ENCODE measurements at places on chromosomes 11 and 22.

DNA sequence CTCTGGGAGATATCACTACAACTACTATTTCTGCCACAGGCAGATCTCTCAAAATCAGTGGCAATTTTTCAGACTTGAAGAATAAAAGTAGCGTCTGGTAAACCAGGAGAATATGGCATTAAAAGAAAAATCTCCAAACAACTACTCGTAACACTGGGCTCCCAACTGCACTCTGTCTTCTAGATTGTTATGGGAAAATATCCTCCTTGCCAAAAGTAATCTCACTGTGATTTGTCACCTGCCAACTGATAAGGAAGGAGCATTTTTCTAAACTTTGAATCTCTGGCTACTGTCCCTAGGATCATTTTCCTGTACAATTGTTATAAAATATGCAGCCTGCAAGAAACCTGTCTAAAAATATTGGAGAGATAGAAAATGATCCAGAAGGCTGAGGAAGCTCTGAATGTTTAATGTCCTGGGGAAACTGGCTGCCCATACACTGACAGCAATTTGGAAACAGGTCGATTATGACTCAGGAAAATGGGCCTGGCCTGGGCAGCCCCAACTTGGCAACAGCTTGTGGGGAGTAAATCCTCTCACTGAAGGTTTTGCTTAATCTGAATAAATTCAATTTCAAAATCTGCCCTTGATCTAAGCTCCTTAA lies 90.5 kb upstream of the DBX1 start:
- no peak for DNase-seq

- no peak for DNase-seq
These were observed 116.9 kb downstream of the SIK3 start for GRCh38 chr11:116981266-116981885.

DNA sequence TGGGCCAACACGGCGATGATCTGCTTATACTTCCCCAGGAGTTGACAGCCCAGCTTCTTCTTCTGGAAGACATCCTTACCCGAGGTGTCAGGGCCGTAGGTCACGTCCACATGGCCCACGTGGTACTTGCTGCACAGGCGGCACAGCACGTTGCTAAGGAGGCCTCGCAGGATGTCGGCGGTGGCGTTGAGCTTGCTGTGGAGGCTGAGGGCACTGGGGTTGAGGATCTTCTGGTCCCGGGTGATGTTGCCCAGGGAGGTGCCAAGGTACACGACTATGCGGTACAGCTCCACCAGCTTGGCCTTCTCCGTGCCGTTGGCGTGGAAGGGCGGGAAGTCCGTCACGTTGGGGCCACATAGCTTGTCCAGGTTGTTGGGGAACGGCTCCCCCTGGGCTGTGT lies 2.9 kb downstream of the LIF start:
- no peak for DNase-seq

DNA sequence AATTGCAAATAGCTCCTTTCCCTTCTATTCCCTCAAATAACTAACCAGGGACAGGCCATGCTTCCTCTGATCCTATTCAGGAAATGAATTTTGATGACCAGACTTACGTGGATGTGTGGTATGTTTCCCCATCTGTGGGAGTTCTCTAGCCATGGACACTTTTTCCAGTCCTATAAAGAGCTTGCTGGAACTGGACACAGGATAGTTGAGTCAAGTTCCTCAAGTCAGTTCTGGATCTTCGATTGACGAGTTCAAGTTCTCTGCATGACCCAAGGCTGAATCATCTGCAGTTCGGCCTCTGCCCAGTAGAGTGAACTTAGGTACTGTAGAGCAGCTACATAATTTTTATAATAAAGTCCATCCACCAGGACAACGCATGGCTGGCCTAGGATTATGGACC lies 52.7 kb upstream of the CCND1 start:
- no peak for DNase-seq

- no peak for DNase-seq
These were observed 12.3 kb downstream of the AMOTL1 start for GRCh38 chr11:94780432-94780831.

GRCh38 chr11:38791346-38791961 lies 2193.4 kb upstream of the RAG2 start:
- DNase-seq, result no peak

- no peak for DNase-seq
These were observed 46.2 kb downstream of the FLRT1 start for GRCh38 chr11:64081745-64082442.

DNA sequence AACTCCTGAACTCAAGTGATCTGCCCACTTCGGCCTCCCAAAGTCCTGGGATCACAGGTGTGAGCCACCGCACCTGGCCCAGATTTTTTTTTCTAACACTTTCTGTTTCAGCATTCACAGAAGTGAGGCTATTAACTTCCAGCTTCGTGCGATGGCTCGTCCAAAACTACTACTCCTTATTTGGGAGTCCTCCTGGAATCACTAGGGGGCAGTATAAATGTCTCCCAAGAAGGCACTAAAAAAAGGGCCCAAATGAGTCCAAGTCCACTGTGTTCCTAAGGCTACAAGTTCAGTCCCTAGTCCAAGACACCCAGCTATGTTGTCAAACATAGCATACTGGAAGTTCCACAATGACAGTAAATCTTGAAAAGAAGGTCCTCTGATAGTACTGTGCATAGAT lies 63.2 kb upstream of the BIRC3 start:
- DNase-seq, result no peak

DNA sequence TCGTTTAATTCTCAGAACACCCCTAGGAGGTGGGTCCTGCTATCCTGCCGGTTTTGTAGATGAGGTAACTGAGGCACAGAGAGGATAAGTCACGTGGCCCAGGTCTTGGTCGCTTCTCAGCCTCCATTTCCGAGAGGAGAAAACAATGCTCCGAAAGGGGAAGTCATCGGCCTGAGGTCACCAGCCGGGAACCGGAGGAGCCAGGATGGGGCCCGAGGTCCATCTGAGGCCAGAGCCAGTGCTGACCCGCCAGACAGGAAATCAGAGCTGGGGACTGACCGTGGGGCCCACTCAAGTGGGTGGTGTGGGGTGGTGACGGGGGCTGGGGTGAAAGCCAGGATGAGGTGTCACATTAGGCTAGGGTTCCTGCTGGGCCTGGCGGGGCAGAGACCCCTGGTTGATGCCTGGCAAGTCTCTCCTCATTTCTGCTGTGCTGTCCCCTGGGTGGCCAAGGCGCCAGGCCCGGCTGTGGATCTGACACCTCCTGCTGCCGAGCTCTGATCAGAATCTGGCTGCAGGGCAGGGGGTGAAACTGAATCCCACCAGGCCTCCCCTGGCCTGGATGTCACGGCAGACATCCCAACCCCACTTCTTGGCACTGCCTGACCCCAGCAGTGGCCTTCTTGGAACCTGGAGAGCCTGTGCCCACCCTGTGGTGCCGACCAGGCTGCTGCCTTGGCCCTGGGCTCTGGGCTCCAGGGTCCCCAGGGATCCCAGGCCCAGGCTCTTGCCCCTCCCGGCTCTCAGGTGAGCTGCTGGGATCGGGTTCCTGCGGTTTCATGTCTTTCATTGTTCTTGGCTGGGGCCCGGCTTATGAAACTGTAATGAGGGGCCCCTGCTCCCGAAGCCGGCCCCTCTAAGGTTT lies 12.0 kb downstream of the TRIOBP start:
- no peak for DNase-seq

- peak; percentile 26 for DNase-seq
These were observed 3.1 kb downstream of the CERK start for GRCh38 chr22:46734830-46735453.

GRCh38 chr11:131792243-131792642 lies 421.8 kb downstream of the NTM start:
- DNase-seq, result no peak

- no peak for DNase-seq
These were observed 68.6 kb downstream of the ATXN10 start for GRCh38 chr22:45740236-45740635.

- peak; percentile 12 for DNase-seq
These were observed 7.3 kb downstream of the KCNJ1 start for GRCh38 chr11:128859563-128860441.

DNA sequence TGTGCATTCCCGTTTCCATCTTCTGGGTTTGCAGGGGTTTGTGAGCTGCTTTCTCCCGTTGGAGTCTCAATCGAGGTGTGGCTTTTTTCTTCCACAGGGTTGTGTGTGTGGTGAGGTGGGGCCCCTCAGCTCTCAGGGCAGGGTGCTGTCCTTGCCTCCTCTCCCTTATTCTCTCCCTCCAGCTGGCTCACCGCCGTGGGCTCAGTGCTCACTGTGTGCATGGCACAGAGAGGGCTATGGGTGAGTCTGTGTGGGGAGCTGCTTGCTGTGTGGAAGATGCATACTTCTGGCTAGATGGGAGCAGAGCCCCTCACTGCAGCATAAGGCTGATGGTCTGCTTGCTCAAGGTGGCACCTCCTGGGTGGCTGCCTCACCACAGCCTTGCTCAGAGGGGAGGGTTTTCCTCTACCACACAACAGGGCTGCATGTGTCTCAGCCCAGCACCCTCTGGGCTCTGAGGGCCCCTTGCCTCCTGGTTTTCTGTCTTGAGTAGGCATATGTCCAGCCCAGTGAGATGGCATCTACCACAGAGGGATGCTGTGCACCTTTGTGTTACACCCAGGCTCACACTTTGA lies 203.1 kb upstream of the B3GAT1 start:
- no peak for DNase-seq

- no peak for DNase-seq
These were observed 95.7 kb downstream of the TRMU start for GRCh38 chr22:46430961-46431838.

GRCh38 chr22:38788021-38788816 lies 5.7 kb downstream of the DNAL4 start:
- DNase-seq, result no peak

DNA sequence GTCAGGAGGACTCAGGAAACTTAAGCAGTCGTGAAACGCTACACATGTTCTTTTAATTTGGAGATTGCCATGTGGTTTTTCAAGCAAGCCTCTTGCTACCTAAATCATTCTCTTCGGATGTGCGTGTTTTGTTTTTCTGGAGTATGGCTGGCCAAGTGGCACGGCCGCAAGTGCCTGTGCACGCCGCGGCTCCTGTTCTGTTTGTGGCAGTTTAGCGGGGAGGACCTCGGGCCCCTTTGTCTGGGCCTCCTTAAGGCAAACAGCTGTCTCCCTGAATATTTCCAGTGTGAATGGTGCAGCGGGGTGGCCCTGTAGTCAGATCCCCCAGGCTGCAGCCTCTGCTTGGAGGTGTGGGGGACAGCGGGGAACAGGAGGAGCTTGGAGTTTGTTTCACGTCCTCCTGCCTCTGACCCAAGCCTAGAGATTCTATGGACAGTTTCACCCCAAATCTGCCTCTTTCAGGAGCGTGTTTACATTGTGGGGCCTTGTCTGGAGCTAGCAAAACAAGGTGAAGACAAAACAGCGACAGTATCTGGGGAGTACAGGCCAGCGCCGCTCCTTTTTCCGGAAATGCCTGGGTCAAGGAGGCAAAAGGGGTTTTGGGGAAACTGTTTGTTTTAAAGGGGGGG lies 1.3 kb downstream of the LRP5 start:
- no peak for DNase-seq

DNA sequence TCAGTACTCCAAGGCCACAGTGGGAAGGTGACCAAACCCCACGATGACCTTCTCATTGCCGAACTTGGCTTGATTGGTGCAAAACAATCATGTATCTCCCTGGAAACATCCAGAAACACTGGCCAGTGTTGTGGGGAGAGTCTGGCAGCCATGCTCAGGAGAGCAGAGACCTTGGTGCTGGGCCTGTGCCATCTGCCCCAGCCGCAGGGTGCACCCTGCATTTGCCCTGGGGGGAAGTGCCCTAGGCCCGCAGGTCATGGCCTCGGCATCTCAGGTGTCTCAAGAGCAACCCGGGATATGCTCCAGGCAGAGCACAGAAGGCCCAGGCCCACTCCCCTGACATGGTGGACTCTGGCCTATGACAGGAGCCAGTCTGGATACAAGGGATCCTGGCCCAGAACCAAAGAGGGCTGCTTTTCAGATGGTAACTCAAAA lies 23.7 kb downstream of the ARVCF start:
- no peak for DNase-seq

DNA sequence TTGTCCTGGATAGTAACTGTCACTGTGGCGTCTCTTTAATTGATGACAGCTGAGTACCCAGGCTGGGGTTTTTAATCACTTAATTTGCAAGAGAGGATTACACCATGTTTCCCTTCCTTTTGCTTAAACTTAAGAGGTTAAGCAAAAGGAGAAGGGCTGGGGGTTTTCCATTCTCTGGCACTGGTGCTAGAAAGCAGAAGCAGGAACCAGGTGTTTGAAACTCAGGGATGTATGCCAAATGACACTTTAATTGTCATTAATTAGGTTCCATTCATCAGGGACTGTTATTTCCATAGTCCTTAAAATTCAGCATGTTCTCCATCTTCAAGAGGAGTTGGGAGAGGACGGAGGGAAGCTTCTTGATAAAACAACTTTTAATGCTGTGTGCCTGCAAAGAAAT lies 746.2 kb downstream of the NELL1 start:
- DNase-seq, result no peak

DNA sequence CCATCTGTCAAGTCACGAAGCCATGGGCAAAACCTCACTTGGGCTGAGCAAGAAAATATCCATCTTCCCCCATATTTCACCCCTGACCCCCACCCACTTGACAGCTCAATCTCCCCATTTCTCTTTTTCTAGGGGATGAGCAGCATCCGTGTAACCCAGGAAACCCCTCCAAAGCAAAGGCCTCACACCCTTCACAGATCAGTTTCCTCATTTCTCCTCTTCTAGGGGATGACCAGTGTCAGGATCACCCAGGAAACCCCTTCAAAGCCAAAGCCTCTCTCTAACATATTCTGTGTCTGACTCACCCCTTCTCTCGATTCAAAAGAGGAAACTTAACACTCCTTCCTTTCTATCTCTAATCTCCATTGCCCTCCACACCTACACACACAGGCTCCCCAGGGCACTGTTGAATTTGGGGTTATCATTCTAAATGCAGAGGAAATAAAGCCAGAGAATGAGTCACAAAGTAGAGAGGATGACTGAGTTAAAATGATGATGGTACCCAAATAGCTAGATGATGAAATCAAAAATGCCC lies 439.7 kb downstream of the BUD13 start:
- no peak for DNase-seq

Data from bone marrow (tissue), 2 donors.